ENCODE measurements at places on chromosomes 6 and 20. TPM values are rescaled to one million over a fixed set of nuclear protein-coding genes. Genes with fewer than 3 reads are reported as not detected.

GRCh38 chr6:2274981-2275891, 29.8 kb upstream of the GMDS start:
- no peak for ATAC-seq

DNA sequence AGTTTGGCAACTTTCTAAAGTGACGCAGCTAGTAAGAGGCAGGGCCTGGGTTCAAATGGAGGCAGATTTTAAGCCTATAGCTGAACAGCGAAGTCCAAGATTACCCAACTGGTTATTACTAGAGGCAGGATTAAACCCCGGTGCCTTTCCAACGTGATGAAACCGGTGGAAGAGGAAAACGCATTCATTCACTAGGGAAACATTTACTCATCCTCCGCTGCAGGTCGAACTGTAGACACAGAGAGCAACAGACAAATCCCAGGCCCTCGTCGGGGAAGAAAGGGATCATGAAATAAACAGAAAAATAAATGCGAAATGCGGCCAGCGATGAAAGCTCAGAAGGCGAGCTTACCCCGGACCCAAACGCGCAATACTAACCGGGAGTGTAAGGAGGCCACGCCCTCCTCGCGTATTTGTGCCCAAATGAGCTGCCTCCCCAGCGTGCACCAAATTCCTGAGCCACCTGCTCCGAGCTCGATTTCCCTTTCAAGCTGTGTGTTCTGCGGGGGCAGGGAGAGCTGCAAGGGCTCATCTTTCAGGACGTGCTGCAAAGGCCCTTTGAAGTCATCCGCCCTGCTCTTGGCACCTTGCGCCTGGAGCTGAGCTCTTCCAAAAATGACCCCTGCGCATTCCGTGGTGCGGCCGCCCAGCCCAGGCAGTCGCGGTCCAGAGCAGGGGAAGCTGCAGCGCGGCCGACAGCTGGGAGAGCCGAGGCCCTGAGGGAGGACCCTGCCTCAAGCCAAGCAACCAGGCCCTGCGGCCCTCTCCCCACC, 46.9 kb downstream of the PDYN start:
- ATAC-seq, result no peak

- no peak for ATAC-seq
Observed at GRCh38 chr6:47483516-47483852, 5.9 kb downstream of the CD2AP start.

DNA sequence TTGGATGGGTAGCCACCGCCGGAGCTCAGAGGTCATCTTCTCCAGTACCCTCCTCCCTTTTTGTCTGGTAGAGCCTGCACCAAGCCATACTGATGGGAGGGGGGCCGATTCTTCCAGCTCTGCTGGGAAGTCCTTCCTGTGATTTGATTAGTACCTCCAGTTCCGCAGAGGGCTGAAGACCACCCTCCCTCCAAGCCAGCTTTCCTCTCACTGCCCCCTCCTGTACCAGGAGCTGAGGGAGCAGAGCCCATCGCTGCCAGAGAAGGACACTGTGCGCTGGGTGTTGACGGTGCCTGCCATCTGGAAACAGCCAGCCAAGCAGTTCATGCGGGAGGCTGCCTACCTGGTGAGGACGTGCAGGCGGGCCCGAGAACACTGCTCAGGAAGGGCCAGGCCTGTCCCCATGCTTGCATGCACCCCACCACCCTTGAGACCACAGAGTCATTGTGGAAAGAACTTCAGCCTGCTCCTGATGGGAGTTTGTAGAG, 13.2 kb downstream of the HSPA12B start:
- ATAC-seq, result no peak

The SNAP91 gene
- 9.4 TPM for total RNA-seq

GRCh38 chr6:44531442-44532015, 144.0 kb downstream of the CDC5L start:
- no peak for ATAC-seq

The CFB gene
- 42.6 TPM for total RNA-seq
